Left kidney (tissue), 8 donors: ENCODE measurements at places on chromosomes 13 and 19. TPM values are rescaled to one million over a fixed set of nuclear protein-coding genes. Genes with fewer than 3 reads are reported as not detected.
A peak's percentile ranks its signal among the peaks of the same experiment; 100 is the strongest.

EXOC3L2 gene
- polyA plus RNA-seq = 5.1 TPM

ICAM5 gene
- polyA plus RNA-seq = 0.08 TPM

- DNase-seq = no peak
These were observed 109.6 kb downstream of the ZAR1L start for GRCh38 chr13:32205431-32206096.

GRCh38 chr19:55348317-55349034 lies 6.0 kb downstream of the COX6B2 start:
- DNase-seq = peak; percentile 55

DNA sequence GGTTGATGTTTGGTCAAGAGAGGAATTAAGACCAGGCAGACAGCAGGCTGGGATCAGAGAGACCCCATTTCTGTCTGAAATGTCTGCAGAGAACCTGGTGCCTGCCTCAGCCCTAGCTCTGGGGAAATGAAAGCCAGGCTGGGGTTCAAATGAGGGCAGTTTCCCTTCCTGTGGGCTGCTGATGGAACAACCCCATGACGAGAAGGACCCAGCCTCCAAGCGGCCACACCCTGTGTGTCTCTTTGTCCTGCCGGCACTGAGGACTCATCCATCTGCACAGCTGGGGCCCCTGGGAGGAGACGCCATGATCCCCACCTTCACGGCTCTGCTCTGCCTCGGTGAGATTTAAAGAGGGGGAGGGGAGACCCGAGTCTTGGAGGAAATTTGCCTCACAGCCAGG lies at the start of gene LILRB4:
LILRB4 (plus strand) TSS at position 256 of the 400 bp plus-strand sequence; CDS start at position 305, 49 bp downstream.
- DNase-seq = no peak

GRCh38 chr19:42255766-42256745 lies 1.1 kb upstream of the ERF start:
- DNase-seq = peak; percentile 54

- DNase-seq = no peak
These were observed 899.5 kb upstream of the SLC10A2 start for GRCh38 chr13:103965506-103966243.
